ENCODE measurements at places on chromosomes 6 and 20.
A peak's percentile ranks its signal among the peaks of the same experiment; 100 is the strongest.

DNA sequence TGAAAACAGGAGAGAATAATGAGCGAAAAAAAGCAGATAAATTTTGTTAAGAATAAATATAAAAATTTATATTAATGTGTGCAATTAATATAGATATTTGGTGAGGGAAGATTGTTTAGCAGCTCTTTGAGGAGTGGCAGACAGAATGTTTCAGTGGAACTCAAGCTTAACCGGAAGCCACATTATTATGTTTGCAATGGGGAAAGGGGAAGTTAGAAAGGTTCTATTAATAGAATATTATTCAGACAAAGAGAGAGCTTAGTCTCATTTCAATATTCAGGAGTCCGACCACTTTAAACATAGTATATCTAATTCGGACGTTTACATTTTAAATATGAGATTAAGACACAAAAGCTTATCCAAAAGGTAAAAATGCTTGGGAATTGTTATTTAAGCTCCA is 81.6 kb upstream of the KHDRBS2 start:
- no peaks in the 10 kb centered on the region for H3K4me1 ChIP-seq
- no peaks in the 10 kb centered on the region for H3K36me3 ChIP-seq
- H3K27ac ChIP-seq = no peak overlapping the region
- no peak for DNase-seq

DNA sequence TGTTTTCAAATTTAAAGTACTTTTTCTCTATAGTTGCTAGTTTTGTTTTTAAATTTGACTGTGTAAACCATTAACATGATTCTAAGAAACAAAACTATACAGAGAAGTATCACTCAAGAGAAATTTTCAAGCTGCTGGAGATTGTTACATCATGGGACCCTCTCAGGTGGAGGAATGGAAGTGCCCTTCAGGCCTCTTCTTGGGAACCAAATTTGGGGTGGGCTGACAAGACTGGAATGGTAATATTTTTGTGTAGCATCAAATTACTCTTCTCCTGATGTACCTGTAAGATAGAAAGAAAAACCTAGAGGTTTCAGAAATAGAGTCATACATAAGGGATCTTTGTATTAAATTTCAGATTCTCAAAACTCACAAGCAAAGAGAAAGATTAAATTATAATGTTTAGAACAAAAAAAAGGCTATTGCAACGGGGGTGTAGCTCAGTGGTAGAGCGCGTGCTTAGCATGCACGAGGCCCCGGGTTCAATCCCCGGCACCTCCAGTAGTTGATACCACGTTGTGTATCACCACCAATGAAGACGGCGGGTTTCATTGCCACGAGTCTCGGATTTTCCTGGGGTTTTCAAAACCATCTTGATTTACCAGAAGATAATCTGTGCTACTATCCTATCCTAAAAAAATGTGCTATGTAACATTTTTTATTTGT is 193.7 kb downstream of the GPX5 start:
- H3K36me3 ChIP-seq = no peaks in the 10 kb centered on the region
- H3K4me1 ChIP-seq = no peaks in the 10 kb centered on the region
- H3K27me3 ChIP-seq = peaks cover 7% of the 10 kb centered on the region
- H3K4me3 ChIP-seq = no peak overlapping the region
- no peak overlapping the region for H3K27ac ChIP-seq
- no peak for DNase-seq

DNA sequence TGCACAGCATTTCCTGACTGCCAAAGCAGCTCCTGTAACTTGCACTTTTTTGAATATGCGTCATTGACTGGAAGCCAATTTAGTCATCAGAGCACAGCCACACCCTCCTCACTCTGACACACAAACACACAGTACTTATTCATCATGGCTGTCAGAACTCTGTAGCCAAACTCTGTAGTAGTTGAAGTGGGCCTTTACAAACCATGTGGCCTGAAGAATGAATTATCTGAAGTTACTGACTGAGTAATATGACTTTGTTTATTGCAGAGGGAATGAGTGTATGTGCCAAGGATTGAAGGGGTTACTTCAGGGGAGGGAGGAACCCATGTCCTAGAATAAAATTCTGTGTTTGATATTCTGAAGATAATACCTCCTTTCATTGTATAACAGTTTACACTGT is 102.7 kb downstream of the FIG4 start:
- H3K36me3 ChIP-seq = peaks cover 11% of the 10 kb centered on the region
- no peak for DNase-seq
- no peaks in the 10 kb centered on the region for H3K27me3 ChIP-seq
- H3K4me3 ChIP-seq = no peak overlapping the region
- peak overlapping the region; percentile 50 for H3K27ac ChIP-seq
- no peaks in the 10 kb centered on the region for H3K4me1 ChIP-seq

GRCh38 chr6:125574604-125575003 is 174.8 kb upstream of the HEY2 start:
- H3K36me3 ChIP-seq = no peaks in the 10 kb centered on the region
- H3K27me3 ChIP-seq = no peaks in the 10 kb centered on the region
- no peak overlapping the region for H3K27ac ChIP-seq
- H3K4me3 ChIP-seq = no peak overlapping the region
- DNase-seq = no peak

GRCh38 chr6:166418691-166419143 is 36.0 kb upstream of the MPC1 start:
- no peak overlapping the region for H3K4me3 ChIP-seq
- DNase-seq = no peak
- no peaks in the 10 kb centered on the region for H3K36me3 ChIP-seq
- H3K27me3 ChIP-seq = no peaks in the 10 kb centered on the region
- no peak overlapping the region for H3K27ac ChIP-seq

DNA sequence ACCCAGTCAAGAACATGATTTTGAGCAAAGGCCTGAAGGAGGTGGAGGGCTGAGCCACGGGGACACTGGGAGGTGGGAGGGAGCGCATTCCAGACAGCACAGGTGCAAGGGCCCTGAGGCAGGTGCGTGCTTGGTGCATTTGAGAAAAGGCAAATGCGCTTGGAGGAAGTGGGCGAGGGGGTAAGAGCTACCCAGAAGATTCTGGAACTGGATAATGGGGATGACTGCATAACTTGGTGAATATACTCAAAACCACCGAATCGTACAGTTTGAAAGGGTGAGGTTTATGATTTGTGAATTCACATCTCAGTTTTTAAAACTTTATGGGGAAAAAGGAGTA is 9.8 kb downstream of the PREX1 start:
- H3K4me3 ChIP-seq = no peak overlapping the region
- no peak for DNase-seq
- H3K36me3 ChIP-seq = no peaks in the 10 kb centered on the region
- no peak overlapping the region for H3K27ac ChIP-seq
- no peaks in the 10 kb centered on the region for H3K27me3 ChIP-seq
- H3K4me1 ChIP-seq = peaks cover 6% of the 10 kb centered on the region

- no peaks in the 10 kb centered on the region for H3K36me3 ChIP-seq
- no peak overlapping the region for H3K4me3 ChIP-seq
- no peaks in the 10 kb centered on the region for H3K27me3 ChIP-seq
- peaks cover 41% of the 10 kb centered on the region for H3K4me1 ChIP-seq
- no peak overlapping the region for H3K27ac ChIP-seq
These were observed 4.3 kb downstream of the PSMG4 start for GRCh38 chr6:3263096-3263495.

DNA sequence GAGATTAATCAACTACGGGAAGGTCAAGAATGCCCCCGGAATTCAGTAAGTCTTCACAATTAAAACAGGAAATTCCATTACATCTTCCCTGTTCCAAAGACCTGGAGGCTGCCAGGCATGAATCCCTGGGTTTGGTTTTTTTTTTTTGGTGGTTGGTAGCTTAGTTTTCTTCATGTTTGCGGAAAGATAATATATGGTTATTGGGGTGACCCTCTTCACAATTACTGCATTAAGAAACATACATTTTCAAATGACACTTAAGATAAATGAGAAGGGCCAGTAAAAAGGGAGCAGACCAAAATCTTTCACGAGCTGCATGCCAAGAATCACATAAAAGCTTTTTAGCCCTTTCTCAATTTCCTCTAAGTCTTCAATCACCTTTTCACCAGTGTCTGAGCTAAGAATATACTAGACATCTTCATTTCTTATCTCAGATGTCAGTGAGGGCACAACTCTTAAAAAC is 64.0 kb downstream of the KIF13A start:
- no peaks in the 10 kb centered on the region for H3K36me3 ChIP-seq
- H3K4me3 ChIP-seq = no peak overlapping the region
- H3K4me1 ChIP-seq = peaks cover 69% of the 10 kb centered on the region

- no peaks in the 10 kb centered on the region for H3K4me1 ChIP-seq
- no peak for DNase-seq
- no peak overlapping the region for H3K27ac ChIP-seq
These were observed 64.2 kb upstream of the GGTLC1 start for GRCh38 chr20:24052599-24053275.

- peak overlapping the region; percentile 54 for H3K27ac ChIP-seq
- peaks cover 18% of the 10 kb centered on the region for H3K4me1 ChIP-seq
- DNase-seq = no peak
- H3K36me3 ChIP-seq = no peaks in the 10 kb centered on the region
- H3K27me3 ChIP-seq = no peaks in the 10 kb centered on the region
- no peak overlapping the region for H3K4me3 ChIP-seq
These were observed 54.2 kb downstream of the TRAM2 start for GRCh38 chr6:52522655-52523054.

- H3K27ac ChIP-seq = no peak overlapping the region
- no peak for DNase-seq
- no peaks in the 10 kb centered on the region for H3K27me3 ChIP-seq
- H3K4me1 ChIP-seq = no peaks in the 10 kb centered on the region
- H3K4me3 ChIP-seq = no peak overlapping the region
These were observed 310.2 kb upstream of the CNR1 start for GRCh38 chr6:88476388-88476787.

- H3K36me3 ChIP-seq = no peaks in the 10 kb centered on the region
- H3K27ac ChIP-seq = peak overlapping the region; percentile 72
- peaks cover 34% of the 10 kb centered on the region for H3K27me3 ChIP-seq
- no peak for DNase-seq
- H3K4me3 ChIP-seq = peak overlapping the region; percentile 58
These were observed 709 bp downstream of the PPP1R16B start for GRCh38 chr20:38805958-38806854.

GRCh38 chr6:5424726-5425125 is 163.4 kb downstream of the FARS2 start:
- no peak for DNase-seq
- no peaks in the 10 kb centered on the region for H3K36me3 ChIP-seq
- no peaks in the 10 kb centered on the region for H3K4me1 ChIP-seq
- no peaks in the 10 kb centered on the region for H3K27me3 ChIP-seq

DNA sequence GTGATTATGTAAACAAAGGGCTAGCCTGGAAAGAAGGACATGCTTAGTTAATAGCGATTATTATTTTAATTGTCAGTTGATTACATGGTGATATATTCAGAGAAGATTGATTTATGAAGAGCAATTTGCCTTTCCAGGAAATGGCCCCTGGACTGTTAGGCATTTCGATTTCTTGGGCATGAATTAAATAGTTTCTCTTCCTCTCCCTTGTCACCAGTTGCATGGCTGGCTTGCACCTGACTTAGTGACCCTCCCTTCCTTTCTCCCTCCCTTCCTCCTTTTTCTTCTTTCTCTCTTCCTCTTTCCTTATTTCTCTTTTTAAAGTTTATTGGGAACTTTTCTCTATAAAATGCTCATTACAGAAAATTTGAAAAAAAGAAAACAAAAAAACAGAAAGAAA is 235.4 kb downstream of the CDC5L start:
- no peak overlapping the region for H3K4me3 ChIP-seq
- H3K27me3 ChIP-seq = no peaks in the 10 kb centered on the region
- no peaks in the 10 kb centered on the region for H3K36me3 ChIP-seq
- no peak for DNase-seq
- H3K4me1 ChIP-seq = no peaks in the 10 kb centered on the region

GRCh38 chr6:168026925-168027324 is 29.5 kb downstream of the KIF25 start:
- no peak overlapping the region for H3K4me3 ChIP-seq
- H3K27ac ChIP-seq = no peak overlapping the region
- no peak for DNase-seq
- H3K36me3 ChIP-seq = no peaks in the 10 kb centered on the region

GRCh38 chr6:137237413-137238170 is 18.4 kb upstream of the IFNGR1 start:
- no peaks in the 10 kb centered on the region for H3K36me3 ChIP-seq
- H3K4me3 ChIP-seq = no peak overlapping the region
- H3K27ac ChIP-seq = peak overlapping the region; percentile 15
- H3K27me3 ChIP-seq = no peaks in the 10 kb centered on the region

DNA sequence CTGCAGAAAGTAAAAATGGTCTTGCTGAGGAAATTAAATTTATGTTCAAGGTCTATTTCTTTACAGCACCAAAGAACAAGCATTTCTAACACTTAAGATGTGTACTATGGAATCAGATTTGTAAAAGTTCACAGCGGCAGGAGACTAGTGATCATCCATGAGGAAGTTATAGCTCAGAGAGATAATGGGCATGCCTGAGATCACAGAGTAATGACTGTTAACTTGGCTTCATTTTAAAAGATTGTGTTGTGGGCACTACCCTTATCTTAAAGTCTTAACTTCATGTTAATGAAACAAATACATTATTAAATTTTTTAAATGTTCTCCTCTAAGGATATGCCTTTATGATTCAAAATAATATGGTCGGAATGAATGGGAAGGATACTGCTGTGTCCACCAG is 168.6 kb downstream of the GMPR start:
- no peak for DNase-seq
- H3K27ac ChIP-seq = no peak overlapping the region
- H3K4me1 ChIP-seq = peaks cover 5% of the 10 kb centered on the region

DNA sequence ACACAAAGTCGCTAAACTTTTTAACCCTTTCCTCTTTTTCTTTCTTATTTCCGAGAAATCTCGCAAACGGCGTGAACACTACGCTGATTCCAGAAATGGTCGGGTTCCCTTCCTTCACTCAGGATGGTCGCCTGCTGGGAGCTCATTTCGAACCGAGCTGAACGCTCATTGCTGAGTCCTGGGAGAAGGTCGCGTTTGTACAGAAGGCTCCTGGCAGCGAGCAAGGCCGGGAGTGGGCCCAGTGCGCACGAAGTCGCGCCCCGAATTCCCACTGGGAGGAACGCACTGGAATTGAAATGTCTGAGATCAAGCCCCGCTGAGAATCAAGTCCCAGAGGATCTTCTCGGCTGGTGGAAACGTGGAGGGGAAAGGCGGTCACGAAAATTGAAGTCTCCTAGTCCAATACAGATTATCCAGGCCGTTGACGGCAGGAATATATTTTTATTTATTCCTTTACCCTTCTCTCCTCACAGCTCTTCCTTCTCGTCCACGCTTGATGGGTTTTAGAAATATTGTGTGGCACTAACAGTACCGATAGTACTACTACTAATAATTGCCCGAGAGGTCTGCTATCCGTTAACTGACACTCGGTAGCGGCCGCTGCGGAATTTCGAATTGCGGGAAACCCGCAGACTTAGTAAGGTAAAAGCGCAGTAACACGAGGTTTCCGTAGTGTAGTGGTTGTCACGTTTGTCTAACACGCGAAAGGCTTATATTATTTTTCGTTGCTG is 207.2 kb upstream of the ZNF184 start:
- no peak overlapping the region for H3K4me3 ChIP-seq
- H3K36me3 ChIP-seq = no peaks in the 10 kb centered on the region
- no peak overlapping the region for H3K27ac ChIP-seq
- H3K4me1 ChIP-seq = no peaks in the 10 kb centered on the region

GRCh38 chr20:9068233-9068801 is 570 bp upstream of the PLCB4 start:
- no peak for DNase-seq
- H3K27me3 ChIP-seq = peaks cover 12% of the 10 kb centered on the region
- H3K36me3 ChIP-seq = no peaks in the 10 kb centered on the region
- peak overlapping the region; percentile 68 for H3K27ac ChIP-seq
- H3K4me3 ChIP-seq = peak overlapping the region; percentile 69

Data from gastrocnemius medialis (tissue), 4 donors.